ENCODE measurements at places on chromosomes 3 and 15.

DNA sequence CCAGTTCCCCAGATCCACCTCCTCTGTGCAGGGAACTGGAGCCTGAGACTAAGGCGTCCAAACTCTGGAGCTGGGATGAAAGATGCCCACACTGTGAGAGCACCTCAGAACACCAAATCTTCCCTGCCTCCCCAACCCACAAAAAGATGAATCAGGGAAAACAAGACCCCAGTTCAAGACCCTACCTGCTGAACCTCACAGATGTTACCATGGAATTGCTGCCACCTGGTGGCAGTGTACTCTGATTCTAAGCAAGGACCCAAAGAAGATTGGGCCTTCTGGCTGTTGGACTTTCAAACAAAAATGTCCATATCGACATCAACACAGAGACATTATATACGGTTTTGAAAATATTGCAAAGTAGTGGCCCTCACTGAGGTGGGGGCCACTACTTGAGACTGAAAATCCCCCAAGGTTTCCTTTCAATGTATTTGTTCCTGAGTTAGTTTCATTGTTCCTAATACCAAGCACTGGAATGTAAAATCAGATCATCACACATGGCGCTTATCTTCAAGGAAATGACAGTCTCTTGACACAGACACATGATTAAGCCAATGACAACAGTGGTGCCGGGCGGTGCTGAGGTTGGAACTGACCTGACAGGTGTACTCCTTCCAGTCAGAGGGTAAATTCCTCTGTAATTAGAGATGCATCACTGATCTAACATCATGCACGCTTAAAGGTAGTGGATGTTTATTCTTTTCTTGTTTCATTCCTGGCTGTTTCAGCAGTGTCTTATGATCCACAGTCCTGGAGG is 67.6 kb downstream of the SLC6A11 start:
- DNase-seq = no peak

GRCh38 chr15:77312523-77312922 is 107.4 kb downstream of the PEAK1 start:
- no peak for DNase-seq

DNA sequence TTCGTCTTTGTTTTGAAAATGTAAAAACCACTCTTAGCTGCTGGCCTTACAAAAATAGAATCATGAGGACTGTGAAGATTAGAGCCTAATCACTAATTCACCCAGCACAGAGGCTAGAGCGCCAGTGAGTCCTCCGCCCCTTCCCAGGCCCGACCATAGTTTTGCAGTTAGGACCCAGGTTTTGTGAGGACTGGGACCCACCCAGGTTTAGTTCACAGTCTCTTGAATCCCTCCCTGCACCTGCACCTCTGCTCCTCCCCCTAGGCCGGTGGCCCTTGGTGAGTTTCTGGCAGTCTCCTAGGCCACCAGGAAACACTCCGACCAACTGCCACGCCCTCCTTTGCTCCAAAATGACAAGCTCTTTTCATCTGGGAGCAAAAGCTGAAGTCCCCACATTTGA is 136.0 kb upstream of the CCDC54 start:
- DNase-seq = no peak

DNA sequence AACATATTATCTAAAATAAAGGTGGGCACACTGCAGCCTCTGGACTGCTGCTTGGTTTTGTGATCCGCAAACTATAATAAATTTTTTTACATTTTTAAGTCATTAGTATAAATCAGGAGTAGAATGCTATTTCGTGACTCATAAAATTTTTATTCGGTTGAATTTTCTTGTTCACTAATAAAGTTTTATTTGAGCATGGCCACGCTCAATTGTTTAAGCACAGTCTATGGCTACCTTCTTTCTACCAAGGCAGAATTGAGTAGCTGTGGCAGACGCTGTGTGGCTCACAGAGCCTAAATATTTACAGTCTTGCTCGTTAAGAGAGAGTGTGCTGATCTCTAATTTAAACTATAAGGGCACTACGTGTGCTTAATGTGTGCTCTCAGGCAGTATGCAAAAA is 28.9 kb downstream of the ROBO2 start:
- no peak for DNase-seq

GRCh38 chr3:47573190-47574172 is 5.2 kb downstream of the CSPG5 start:
- DNase-seq = no peak

DNA sequence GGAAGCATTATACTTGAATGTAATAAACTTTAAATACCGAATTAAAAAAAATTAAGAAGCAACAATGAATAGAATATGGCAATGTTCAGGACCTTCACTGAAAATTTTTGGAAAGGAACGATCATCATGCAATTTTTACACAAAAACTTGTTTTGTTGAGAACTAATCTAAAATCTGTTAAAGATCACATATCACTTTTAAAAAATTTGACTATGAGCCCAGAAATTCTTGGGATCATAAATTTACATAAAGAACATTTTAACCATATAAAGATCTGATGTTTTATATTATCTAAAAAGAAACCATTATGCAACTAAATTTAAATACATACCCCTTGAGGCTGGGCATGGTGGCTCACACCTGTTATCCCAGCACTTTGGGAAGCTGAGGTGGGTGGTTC is 76.2 kb upstream of the MELTF start:
- DNase-seq = no peak

- DNase-seq = no peak
These were observed 260.1 kb upstream of the CTNNB1 start for GRCh38 chr3:40939030-40939740.

DNA sequence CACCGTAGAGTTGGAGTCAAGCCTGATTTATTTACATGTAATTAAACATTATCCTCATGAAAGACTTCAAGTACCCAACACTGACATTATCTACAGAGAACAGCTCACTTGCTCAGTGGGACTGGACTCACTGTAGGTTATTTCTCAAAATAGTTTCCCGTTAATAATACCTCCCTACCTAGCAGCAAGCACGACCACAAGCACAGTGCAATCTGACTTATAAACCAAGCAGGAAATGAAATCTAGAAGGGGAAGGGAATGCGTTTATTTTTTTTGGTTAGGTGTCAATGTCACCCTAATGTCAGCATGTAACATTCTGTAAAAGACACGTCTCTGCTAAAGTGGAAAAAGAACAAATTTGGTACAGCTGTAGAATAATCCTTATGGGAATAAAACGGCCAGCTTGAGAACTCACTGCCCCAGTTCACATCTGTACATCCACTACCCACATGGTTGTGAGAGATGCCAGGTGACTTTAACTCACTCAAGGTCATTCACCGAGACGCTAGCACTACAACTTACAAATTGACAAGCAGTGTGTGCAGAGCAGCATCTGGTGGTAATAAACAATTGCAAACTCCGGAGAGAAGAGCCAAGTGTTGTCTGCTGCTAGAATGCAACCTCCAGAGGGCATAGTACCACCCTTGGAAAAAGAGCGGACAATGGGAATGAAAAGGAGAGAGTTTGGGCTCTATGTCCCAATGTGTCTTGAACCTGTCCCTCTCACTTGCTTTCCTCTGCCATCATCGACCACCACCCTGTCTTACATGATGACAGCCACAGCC is 242.5 kb downstream of the CADPS start:
- DNase-seq = no peak

- no peak for DNase-seq
These were observed 72.6 kb downstream of the NPTN start for GRCh38 chr15:73560501-73561117.

- DNase-seq = no peak
These were observed 123.8 kb upstream of the BNIP2 start for GRCh38 chr15:59812889-59813288.

GRCh38 chr3:182808041-182808770 is 14.9 kb downstream of the ATP11B start:
- DNase-seq = no peak

DNA sequence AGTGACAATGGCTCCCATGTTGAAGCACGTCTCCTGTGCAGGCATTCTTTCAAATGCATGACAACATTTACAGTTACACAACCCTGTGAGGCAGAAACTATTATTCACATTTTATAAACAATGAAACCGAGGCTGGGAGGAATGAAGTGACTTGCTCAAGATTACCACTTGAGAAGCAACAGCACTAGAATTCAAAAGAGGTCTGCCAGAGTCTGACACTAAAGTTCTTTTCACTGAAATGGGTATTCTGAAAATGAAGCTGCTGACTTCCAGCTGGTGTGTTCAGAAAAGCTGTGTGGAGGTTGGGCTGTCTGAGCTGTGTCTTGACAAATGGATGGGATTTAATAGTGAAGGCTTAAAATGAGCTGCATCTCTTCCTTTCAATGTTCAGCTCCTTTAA is 104.4 kb downstream of the THSD4 start:
- DNase-seq = no peak

- DNase-seq = no peak
These were observed 16.3 kb upstream of the ST3GAL6 start for GRCh38 chr3:98746882-98747281.

DNA sequence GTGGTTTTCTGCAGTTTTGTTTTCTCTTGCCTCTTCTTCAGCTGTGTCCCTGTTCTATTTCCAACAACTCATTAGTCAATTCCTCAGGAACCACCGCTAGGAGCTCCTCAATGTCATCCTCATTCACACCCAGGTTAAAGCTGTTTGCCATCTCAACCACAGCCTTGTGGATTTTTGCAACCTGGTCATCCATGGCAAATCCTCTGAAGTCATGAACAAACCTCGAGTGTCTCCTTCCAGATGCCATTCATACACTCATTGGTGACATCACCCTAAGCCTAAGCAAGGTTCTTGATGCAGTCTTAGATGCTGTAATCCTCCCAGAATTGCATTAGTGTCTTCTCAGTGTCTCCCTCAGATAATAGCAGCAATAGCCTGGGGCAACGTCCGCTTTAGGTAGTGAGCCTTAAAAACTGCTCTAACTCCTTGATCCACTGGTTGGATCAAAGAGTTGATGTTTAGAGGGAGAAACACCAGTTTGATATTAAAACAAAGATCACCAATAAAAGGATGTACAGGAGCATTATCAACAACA is 31.5 kb upstream of the ZNF502 start:
- no peak for DNase-seq

GRCh38 chr3:94612631-94613030 is 549.8 kb downstream of the NSUN3 start:
- DNase-seq = no peak

All from cortex of kidney (tissue), 1 donor.